GM10248 (cell line): ENCODE measurements at places on chromosomes 7 and 10.
A peak's percentile ranks its signal among the peaks of the same experiment; 100 is the strongest.

DNA sequence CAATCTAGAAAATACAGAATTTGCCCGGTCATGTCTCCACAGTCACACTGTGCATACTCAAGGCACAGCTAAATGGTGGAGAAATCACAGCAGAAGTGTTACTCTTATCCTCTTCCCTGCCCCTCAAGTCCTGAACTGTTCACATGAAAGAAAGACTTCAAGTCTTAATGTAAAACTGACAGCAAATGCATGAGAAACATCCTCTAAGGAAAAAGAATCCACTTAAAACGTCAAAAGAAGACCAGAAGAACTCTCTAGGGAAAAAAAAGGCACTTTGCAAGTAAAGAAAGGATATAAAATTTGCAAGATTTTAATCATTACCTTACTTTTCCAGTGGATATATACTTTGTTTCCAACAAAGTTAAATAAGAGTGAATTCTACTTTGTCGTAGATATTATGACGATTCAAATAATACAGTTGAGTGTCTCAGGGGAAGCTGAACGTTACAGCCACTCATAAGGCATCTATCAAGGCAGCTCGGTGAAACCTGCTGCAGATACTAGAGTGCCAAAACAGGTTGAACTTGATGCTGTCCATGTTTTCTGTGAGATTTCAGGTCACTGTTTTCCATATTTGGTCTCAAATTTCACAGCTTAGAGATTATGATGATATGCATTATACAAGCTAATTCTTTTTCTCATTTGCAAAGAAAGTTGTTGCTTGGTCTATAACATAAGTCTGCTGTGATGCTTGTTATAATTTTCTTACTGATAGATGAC lies 155.0 kb downstream of the CTTNBP2 start:
- no peak for DNase-seq

- no peak for DNase-seq
Measured at GRCh38 chr10:1646332-1646731, 91.0 kb downstream of the ADARB2 start.

DNA sequence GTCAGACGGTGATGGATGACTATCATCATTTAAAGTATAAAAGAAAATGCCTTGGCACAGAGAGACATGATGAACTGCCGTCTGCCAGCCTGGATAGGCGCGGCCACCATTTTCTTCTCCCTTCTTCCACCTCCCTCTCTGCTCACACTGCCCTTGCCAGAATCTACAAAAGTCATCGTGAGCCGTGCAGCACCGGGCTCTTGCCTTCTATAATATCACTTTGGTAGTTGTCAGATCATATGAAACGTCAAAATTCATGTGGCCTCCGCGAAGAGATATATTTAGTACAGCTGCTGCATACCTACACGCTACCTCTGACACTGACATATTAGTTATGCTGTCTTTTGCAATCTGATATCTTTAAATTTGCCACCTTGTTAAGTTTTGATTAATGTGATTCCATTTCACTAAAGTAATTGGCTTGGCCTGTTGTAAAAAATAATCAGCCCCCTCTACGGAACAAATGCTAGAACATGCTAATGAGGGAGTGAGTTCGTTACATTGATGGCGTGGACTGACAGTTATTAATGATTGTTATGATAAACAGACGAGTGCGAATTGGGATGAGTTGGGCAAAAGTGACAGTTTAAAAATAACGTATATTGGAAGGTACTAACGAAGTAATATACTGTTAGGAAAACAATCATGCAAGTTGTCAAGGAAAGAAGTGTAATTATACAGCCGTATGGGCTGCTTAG lies 214.9 kb downstream of the LRMDA start:
- no peak for DNase-seq

DNA sequence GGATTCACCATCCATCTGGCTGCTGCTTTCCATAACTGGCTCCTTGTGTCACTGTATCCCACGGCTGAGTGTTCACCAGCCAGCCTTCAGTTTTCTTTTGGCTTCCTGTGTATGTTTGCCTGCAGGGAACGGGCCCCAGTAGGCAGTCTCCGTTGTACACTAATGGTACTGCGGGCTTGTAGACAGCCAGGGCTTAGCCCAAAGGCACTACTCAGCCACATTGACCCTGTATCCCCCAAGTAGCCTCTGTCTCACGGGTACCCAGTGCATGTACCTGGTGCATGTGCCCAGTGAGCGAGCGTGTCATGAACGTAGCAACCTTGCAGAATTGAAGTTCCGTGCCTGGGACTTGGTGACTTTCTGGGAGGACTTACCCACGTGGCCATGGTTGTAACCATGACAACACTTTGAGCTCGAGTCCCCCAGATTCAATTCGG lies 6.1 kb downstream of the PFKFB3 start:
- DNase-seq, result no peak

DNA sequence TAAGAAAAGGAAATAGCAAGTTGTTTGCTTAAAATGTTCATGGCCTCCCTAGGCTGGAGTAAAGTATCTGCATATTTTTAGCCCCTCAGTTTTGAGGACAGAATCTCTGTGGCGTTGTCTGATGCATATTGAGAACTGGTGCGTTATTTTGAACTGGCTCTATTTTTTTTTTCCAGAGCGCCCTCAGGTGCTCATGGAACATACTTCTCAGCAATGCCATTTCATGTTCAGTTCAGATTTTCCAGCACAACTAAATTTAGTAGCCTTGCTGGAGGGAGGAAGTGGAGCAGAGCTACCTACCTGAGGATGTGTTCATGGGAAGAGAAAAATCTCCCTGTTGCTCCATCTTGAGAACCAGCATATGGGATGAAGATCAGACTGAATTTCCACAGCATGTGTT lies 870.5 kb downstream of the LRMDA start:
- DNase-seq, result no peak

GRCh38 chr7:103914147-103914899 lies 75.1 kb downstream of the RELN start:
- no peak for DNase-seq

DNA sequence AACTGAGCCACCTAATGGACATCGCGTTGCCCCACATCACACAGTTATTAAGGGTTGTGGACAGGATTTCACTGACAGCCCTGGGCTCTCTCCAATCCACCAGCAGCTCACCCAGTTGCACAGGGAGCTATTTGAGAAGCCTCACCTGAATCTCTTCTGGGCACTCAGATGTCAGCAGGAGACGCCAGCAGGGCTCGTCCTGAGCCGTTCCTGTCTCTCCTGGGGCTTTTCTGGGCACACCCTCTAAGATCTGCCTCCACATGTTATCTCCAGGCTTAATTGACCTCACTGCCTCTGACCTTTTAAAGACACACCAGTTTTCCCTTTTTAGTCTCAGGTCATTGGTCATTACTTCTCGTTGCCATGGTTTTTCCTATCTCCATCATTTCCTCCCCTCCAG lies 63.0 kb downstream of the GRID1 start:
- no peak for DNase-seq

DNA sequence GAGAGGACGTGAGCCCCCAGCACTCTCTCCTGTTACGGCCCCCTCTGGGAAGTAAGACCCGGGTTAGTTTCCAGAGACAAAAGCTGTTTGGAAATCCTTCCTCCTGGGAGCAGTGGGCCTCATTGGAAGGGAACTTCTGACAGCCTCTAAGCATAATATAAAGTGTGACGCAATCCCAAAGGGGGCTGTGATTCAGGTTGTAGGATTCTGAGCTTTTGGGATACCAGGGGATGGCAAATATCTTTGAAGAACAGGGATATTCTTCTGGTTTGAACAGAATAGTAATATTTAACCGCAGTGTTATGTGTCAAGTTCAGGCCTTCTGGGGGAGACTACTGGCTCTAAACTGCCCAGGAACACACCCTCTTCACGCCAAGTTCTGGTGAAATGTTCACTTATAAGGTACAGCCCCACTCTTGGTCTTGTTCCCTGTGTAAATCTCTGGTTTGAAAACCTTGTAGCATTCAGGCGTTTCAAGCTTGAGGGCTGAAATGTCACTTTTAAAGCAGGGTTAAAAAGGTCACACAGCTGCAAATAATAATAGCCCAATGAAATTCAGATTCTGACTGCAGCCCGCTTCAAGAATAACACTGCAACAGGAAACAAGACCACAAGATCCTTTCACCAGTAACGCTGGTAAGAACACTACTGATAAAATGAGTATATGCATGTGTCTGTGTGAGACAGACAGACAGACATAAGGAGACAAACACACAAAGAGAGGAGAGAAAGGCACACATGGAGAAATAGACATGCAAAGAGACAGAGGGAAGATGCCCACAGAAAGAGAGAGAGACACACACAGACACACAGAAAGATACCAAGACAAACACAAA lies 69.0 kb downstream of the CREB5 start:
- DNase-seq, result peak; percentile 21

DNA sequence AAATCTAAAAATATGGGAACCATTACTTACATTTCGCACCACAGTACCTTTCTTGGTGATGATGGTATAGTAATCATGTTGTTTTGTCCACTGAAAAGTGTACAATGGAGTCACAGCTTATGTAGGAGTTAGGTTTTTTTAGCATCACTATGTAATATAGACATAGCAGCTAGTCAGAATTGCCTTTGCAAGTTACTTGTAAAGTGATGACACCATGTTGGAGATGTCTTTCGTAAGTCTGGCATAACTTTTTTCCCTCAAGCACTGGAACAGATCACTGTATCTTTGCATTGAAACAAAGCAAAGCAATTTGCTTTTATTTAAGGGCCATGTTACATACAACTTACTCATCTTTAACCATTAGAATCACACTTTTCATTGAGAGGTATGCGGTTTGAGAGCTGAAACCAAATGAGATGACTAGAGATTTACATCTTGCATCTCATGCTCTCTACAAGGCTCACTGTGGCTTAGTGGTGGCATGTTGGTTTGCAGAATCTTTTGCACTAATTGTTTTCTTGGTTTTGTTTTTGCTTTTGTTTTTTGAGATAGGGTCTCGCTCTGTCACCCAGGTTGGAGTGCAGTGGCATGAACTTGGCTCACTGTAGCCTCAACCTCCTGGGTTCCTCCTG lies 18.3 kb downstream of the UBN2 start:
- no peak for DNase-seq

DNA sequence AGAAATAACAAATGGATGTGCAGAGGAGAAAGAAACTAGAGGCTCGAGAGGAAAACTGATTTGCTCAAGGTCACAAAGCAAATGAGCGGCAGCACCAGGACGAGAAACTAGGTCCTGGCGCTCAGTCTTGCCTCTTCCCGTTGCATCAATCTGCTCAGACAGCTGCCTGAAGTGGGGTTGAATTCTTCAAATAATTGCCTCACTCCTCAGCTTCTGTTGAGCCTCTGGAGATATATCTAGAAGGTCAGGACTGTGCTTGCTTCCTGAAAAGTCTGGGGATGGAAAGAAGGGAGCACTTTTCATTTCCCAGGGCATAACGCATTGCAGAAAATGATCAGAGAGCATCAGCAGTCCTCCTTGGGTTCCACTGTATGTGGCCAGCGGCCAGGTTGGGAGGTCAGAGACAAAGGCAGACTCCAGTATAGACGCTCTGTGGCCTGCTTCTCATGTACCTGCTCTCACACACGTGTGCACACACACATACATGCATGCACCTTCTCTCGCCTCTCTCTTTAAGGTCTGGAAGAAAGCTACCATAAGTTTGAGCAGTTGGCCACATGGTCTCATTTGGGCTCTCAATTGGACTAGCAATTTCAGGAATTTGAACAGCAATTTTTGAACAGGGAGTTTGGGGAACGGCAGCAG lies 83.7 kb upstream of the DUSP5 start:
- no peak for DNase-seq

DNA sequence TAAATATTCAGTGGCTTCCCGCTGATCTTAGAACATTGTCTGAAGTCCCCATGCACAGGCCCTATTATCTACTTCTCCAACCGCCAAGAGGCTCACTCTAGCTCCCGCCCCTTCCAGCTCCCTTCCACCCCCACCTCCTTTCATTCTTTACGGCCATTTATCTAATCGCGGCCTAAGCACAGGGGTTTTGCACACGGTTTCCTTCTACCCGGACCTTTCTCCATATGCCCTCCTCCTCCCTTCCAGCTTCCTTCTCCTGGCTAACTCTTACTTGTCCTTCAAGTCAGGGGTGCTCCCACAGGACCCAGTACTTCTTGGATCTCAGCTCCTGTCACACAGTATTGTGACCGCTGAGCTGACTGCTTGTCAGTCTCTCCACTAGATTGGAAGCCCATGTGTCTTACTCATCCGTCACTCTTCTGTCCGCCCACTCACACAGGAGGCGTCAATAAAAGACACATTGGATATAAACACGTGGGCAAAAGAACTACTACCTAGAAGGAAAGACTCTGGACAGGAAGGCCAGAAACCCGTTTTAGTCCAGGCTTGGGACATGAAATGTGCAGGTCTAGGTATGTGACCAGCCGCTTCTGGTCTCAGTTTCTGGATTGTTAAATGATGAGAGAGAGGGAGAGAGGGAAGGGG lies 20.2 kb upstream of the HPS1 start:
- DNase-seq, result no peak

- DNase-seq, result no peak
Measured at GRCh38 chr7:22587322-22587721, 87.3 kb upstream of the STEAP1B start.

DNA sequence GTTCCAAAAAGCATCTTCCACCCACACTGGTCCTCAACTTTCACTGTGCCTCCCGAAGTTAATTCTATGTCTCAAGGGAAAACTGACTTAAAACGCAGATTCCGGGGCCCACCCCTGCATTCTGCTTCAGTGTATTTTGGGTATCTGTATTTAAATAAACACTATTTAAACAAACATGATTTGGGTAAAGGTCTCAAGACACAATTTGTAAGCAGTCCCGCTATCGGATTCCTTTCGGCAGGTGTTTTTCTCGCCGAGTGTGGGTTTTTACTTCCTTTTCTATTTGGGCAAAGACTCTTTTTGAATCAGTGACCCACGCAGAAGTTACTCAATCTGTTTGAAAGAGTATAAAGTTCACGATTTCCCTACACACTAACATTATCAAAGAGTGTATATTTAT lies 1.2 kb downstream of the PDIA4 start:
- DNase-seq, result peak; percentile 45

GRCh38 chr10:1425879-1426278 lies 311.4 kb downstream of the ADARB2 start:
- peak; percentile 45 for DNase-seq

DNA sequence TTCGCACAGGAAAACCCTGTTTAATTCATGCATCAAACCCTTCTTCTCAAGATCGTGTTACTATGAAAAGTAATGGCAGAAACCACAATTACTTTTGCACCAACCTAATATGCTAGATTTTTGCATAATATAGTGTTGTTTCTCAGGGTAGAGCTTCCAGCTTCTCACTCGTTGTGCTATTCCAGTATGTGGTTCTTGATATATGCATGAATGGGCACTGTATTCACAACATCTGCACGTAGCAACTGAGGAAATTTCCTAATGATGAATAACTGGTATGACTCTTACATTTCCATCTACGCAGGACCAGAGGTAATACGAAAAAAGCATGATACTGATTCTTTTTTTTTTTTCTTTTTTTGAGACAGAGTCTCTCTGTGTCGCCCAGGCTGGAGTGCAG lies 326.6 kb upstream of the GALNT17 start:
- DNase-seq, result no peak

DNA sequence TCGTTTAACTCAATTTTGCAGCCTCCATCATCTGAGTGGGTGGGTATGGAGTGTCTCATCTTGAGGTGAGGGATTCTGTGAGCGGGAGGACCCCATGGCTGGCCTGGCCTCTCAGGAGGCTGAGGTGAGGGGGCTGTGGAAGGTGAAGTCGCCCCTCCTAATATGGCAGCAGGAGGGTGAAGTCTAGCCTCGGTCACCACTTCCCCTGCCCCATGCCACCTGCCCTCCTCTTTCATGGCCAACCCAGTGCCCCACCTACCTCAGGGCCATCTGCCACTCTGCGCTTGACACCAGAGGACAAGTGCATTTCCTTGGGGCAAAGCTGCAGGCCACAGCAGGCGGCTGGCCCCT lies 8.7 kb downstream of the RASGEF1A start:
- DNase-seq, result no peak
